ENCODE measurements at places on chromosomes 4 and X.

DNA sequence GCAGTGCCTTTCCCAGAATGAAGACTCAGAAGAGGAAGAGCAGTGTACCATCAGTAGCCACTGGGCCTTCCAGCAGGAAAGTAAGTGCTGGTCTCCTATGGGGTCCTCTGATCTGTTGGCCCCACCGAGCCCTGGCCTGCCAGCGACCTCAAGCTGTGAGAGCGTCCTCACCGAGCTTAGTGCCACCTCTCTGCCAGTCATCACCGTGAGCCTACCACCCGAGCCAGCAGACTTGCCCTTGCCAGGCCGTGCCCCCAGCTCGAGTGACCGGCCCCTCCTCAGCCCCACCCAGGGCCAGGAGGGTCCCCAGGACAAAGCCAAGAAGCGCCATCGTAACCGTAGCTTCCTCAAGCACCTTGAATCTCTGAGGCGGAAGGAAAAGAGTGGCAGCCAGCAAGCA lies 69.7 kb downstream of the STARD8 start:
- no peak for DNase-seq

GRCh38 chr4:113633467-113633866 lies 128.1 kb downstream of the CAMK2D start:
- no peak for DNase-seq

GRCh38 chr4:54550395-54551171 lies 107.2 kb upstream of the KIT start:
- DNase-seq = no peak

DNA sequence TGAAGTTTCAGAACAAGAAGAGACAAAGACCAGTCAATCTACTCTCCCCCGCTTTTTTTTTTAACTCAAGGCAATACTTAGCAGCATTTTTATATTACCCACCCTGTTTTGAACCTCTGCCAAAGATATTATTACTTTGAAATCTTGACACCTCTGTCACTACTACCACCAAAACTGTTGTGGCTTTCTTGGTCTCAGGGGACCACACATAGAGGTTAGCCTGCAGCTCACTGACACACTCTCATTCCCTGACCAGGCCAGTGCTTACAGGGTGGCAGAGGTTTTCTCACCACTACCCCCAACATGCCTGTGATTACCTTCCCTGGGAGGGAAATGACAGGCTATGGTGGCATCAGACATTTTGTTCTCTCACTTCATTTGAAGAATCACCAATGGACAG lies 137.4 kb upstream of the STIM2 start:
- no peak for DNase-seq

DNA sequence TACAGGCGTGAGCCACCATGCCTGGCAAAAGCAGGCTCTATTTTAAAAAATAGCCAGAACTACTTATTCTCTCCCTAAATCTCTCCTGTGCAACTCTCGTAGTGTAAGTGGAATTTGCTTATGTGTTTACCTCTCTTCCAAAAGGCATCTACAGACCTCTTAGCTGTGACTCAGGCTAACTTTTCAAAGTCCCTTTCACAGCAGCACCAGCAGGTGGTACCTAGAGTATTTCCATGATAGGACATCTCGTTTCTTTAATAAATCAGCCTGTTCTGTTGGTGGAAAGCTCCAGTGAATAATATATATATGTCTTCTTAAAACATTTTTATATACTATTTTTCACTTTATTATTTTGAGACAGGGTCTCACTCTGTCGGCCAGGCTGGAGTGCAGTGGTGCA lies 89.0 kb downstream of the NSUN7 start:
- no peak for DNase-seq

DNA sequence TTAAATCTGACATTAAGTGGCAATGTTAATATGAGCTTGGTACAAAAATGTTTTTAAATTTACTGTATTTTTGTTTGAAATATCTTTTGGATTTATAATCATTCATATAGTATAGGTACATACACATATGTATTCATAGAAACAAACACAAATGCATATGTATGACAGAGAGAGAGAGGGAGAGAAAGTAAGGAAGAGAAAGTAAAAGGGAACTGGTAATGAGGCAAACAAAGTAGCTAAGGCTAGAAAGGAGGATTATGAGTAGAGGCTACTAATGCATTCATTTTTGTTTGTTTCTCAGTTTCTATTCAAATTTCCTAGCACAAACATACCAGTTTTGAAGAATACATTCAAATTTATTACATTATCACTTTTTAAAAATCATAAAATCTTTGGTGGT lies 132.4 kb downstream of the GLRA3 start:
- no peak for DNase-seq

- DNase-seq = no peak
Measured at GRCh38 chr4:109691411-109691920, 11.8 kb downstream of the CASP6 start.

- no peak for DNase-seq
Measured at GRCh38 chrX:70169281-70169680, 8.0 kb upstream of the DGAT2L6 start.

GRCh38 chr4:170306208-170306607 lies 216.5 kb upstream of the AADAT start:
- no peak for DNase-seq

GRCh38 chr4:47340914-47341313 lies 122.6 kb downstream of the COMMD8 start:
- DNase-seq = no peak

- no peak for DNase-seq
Measured at GRCh38 chrX:128106630-128107029, 54.4 kb upstream of the ACTRT1 start.

- peak; percentile 61 for DNase-seq
Measured at GRCh38 chrX:68018248-68019203, 414.8 kb downstream of the OPHN1 start.

DNA sequence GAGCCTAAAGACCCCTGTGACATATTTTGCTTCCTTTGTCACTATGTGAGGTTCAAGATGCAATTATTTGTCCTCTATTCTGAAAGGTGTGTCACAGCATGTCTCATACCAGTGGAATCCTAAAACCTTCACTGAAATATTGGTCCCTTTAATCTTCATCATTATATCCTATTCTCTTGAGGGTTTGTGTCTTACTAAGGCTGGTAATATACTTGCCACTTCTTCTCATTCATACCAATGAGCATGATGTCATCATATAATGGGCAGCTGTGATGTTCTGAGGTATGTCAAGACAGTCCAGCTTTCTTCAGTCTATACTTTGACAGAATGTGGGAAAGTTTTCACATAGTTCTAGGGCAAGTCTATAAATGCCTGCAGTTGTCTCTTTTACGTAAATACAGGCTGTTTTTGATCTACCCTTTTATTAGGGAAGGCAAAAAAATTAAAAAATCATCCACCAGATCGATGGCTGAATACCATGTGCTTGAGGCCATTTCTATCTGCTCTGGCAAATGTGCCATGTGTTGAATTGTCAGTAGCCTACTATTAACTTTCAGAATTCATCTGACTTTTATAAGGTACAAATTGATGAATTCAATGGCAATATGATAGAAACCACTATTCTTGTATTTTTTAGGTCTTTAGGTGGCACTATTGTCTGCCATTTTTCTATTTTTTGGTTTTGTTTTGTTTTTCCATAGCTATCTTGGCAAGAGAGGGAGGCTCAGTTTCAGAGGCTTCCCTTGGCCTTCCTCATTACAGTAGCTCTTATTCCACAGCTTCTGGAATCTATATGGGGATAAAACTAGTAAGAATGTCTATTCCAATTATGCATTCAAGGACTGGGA lies 209.0 kb downstream of the PPARGC1A start:
- no peak for DNase-seq

- no peak for DNase-seq
Measured at GRCh38 chr4:62709618-62710252, 1509.6 kb downstream of the ADGRL3 start.

GRCh38 chr4:84887824-84888223 lies 78.7 kb downstream of the WDFY3 start:
- DNase-seq = no peak

DNA sequence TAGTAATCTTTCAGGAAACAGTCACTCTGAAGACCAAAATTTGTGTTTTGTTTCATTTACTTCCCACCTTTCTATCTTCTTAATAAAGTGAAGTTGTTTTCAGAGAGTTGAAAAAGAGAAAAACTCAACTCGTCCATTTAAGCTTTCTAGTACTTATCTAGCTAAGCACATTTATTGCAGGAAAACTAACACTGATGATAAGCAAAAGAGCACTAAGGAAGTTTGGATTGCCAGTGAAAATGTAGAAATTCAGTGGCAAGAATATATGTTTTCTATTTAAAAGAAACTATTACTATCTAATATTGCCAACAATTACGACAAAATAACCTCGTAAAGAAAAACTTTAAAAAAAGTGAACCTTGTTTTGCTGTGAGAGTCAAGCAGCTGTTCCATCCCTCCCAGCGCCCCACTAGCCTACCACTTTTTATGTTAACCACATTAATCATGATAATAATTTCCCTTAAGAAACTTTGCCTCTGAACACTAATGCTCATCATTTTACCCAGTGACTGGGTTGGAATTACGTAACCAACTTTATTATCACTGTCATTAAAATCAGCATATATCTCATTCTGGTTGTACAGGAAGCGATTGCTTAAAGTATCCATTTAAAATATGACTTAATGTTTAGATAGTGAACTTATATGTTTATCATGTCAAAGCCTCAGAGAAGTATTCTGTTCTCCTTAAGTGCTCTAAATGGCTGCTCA lies 24.8 kb downstream of the SPRY1 start:
- no peak for DNase-seq

DNA sequence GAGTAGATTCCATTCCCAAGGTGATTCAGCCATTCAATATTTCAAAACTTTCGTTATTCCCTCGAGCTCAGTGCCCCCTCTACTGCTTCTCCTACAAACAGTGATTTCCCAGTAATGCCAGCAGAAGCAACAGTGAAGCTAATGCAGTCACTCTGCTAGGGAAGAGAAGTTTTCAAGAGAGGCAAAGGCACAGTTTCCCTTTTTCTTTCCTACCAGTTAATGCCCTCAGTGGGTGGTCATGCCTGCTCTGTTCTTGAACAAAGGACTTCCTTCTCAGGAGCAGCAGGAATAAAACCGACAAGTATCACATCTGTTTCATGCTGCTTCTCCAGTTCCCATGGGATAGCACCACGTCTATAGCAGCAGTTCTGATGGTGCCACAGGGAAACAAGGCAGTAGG lies 317.2 kb downstream of the TENM3 start:
- no peak for DNase-seq

DNA sequence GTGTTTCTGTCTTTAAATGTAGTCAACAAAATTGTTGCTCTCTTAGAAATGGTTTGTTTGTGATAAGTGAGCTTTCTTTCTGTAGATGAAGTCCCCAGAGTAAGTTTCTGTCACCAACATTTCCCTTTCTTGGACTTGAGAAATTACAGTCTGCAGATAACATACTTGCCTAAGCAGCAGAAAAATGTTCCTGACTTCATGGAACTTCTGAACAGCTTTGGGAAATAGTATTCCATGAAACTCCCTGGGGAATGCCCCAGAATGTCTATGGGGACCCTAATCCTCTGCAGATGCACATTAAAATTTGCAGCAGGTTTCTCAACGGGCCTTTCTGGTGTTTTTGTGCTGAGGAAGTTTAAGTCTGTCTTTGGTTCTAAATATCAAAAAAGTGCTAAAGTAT lies 38.6 kb upstream of the NEIL3 start:
- no peak for DNase-seq

- no peak for DNase-seq
Measured at GRCh38 chrX:132443196-132444135, 45.4 kb downstream of the MBNL3 start.

DNA sequence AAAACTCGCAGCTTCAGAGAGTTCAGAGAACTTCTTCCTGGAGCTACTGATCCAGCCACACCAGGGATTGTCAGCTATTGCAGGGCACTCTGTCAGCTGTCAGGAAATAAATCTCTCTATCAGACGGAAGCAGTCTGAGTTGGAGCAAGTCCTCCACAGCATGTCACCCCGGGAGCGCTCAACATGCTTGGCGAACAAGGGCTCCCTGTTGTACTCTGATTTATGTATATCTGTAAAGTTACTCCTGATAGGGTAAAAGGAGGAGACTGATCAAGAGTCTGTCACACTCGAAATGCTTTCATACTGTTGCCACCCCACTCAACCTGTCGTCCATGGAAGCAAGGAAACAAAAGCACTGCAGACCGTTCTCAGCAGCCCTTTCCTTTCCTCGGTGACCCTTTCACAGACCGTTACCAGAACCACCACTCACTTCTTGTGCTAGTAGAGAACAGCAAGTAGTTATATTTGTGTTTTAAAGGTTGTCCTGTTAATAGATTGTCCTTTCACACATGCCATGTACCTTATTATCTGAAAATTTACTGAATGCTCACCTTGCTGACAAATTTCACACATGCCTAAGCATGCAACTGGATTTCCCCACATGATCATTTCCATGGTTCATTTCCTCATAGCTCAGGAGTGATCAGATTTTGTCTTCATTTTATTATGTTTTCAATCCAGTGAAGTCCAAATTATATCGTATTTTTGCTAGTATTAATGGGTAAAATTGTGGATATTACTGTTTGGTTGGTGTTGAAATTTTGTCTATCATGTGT lies 2108.9 kb upstream of the TENM3 start:
- DNase-seq = no peak

- no peak for DNase-seq
Measured at GRCh38 chr4:4627906-4628305, 86.1 kb upstream of the STX18 start.

DNA sequence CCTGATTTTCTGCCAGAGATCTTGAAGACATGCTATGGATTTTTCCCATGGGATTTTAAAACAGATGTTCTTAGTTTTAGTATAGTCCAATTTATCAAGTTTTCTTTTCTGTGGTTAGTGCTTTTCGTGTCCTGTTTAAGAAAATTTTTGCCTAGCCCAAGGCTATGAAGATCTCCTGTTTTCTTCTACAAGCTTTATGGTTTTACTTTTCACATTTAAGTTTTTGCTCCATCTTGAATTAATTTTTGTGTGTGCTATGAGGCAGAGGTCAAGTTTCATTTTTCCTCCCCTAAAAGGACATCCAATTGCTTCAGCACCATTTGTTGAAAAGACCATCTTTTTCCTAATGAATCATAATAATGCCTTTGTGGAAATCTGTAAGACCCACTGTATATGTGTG lies 65.6 kb downstream of the POLR2B start:
- no peak for DNase-seq

- DNase-seq = no peak
Measured at GRCh38 chr4:122712782-122713181, 19.7 kb upstream of the BBS12 start.

DNA sequence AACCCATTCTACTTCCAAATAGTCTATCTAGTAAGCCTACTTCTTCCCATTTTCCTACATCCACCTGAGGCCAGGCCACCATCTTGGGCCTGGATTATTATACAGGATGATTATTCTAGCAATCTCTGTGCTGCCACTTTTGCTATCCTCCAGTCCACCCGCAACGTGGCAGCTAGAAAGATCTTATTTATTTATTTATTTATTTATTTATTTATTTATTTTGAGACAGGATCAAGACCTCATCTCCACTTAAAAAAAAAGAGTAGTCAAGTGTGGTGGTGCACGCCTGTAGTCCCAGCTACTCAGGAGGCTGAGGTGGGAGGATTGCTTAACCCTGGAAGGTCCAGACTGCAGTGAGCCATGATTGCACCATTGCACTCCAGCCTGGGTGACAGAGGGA lies 15.2 kb upstream of the BCOR start:
- DNase-seq = no peak

- no peak for DNase-seq
Measured at GRCh38 chr4:22483551-22483981, 32.3 kb downstream of the ADGRA3 start.

GRCh38 chr4:183320211-183321059 lies at the start of gene CLDN22:
Gene CLDN22, minus strand, starts transcription at chr4:183320276. Its CDS starts 58 bp downstream, at chr4:183320218.
- DNase-seq = no peak

GRCh38 chr4:55272589-55272988 lies 73.5 kb upstream of the SRD5A3 start:
- DNase-seq = no peak

All from right lobe of liver (tissue), 6 donors.